Stimulated activated CD8-positive, alpha-beta memory T cell treated with anti-CD3 and anti-CD28 coated beads, Interleukin-7, amount 100 ng/mL, for 48 hours (primary cell): ENCODE measurements at places on chromosomes 7 and 10.
A peak's percentile ranks its signal among the peaks of the same experiment; 100 is the strongest.

GRCh38 chr10:15719899-15720634, at the start of gene ITGA8:
ITGA8 (minus strand) TSS chr10:15719922; CDS start chr10:15719771, 151 bp downstream.
- no peak for DNase-seq

DNA sequence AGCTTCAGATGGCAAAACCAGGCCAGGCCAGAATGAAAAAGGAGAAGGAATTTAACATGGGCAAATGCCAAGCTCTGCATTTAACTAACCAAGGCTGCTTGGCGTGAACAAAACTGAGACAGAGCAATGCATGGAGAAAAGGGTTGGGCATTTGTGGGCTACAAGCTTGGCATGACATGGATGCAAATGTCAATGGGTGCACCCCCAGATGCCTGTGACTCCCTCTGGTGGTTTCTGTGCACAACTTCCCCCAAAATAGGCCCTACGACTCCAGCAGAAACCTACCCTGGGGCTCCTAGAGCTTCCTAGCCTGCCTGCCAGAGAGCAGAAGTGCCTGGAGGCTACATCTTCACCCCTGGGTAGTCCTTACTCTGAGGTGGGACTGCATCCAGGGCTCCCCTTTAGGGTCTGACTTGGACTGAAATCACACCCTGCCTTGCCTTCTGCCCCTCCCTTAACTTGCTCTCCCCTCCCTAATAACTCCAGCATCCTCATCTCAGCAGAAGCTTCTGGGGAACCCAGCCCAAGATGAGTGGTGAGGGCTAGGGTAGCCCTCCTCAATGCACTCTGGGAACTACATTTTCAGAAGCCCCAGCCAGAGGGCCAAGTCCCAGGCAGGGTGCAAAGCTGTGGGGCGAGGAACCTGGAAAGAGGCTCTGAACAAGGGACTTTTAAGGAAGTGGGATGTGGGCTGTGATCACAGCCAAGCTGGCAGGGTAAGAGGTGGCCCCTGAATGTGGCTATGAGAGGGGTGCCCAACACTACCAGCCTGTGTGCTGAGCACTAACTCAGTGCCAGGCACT, 11.3 kb downstream of the GPRIN2 start:
- no peak for DNase-seq

DNA sequence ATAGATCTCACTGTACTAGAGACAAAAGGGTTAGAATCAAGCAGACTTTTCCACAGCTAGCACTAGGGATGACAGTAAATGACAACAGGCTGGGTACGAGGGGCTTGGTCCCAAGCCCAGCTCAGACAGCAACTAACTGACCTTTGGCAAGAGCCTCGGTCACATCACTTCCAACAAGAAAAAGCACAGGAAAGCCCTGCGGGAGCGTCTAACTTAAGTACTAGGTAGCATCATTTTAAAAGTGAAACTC, 22.8 kb downstream of the CALML3 start:
- DNase-seq: no peak

DNA sequence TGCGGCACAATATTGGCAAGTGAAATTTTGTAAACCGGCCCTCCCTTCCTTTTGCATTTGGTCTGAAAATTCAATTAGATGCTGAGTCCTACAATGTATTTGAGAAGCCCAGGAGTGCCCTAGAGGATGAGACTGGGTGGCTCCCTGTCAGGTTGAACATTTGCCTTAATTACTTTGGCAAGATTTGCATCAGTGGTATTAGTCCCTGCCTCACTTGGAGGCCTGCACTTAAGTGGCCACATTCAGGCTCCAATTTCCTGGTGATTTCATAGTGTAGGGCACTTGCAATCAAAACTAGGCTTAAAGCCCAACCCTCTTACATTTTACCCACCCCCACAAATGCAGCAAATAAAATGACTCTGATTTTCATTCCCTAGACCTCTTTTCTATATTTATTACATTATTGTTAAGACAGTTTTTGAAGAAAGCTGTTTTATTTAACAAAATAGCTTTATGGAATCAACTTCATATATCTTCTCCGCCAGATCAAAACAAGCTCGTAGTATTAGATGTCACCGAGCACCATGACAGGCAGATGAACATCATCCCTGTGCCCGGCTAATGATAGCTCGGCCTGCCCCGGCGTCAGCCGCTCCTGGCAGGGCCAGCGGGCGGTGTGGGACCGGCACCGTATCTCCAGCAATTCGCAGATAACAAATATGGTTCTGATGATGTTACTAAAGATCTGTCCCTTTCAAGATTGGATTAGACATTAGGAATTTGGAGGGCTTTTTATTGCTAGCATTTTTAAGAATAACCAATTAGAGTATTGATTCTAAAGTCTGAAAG, 73.6 kb downstream of the EGFR start:
- DNase-seq: no peak

- no peak for DNase-seq
Measured at GRCh38 chr7:35717013-35717412, 22.1 kb upstream of the HERPUD2 start.

GRCh38 chr10:31687663-31688482, 240.8 kb downstream of the ARHGAP12 start:
- no peak for DNase-seq

DNA sequence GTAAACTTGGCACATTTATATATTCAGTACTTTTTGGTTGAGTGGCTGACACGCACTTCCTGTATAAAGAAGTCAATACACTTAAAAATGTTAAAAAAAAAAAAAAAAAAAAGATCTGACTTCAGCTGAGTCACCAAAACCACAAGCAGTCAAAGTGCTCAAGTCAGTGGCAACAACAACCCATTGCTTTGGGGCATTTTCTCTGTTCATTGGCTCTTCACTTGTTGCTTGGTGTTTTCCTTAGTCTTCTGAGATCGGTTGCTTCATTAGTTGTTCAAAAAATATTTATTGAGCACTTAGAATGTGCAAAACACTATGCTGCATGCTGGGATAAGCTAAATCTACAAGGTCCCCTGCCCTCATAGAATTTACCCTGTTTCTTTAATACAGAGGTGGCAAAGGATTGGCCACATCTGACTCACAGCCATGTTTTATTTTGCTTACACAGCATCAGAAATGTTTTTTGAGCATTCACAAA, 63.7 kb downstream of the ZNRF2 start:
- DNase-seq: peak; percentile 24

- peak; percentile 88 for DNase-seq
Measured at GRCh38 chr10:72297281-72297804, 23.6 kb downstream of the DDIT4 start.

DNA sequence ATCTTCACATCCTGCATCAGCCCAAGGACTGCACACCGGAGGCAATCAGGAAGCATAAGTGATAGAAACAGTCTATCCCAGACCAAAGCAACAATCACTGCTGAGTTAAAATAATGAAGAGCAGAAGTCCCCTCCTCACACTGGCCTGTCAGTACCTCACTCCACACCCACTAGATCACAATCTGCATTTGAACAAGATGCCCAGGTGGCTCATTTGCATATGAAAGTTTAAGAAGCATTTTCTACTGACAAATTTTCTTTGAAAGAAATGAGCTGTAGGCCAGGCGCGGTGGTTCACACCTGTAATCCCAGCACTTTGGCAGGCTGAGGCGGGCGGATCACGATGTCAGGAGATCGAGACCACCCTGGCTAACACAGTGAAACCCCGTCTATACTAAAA, 77.4 kb downstream of the CUL2 start:
- DNase-seq: no peak

DNA sequence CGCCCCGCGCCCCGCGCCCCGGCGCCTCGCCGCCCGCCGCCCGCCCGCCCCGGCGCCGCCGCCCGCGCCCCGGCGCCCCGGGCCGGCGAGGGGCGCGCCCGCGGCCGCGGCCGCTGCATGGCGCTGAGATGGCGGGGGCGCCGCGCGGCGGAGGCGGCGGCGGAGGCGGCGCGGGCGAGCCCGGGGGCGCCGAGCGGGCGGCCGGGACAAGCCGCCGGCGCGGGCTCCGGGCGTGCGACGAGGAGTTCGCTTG, 174 bp downstream of the ADCY1 start:
- DNase-seq: no peak

DNA sequence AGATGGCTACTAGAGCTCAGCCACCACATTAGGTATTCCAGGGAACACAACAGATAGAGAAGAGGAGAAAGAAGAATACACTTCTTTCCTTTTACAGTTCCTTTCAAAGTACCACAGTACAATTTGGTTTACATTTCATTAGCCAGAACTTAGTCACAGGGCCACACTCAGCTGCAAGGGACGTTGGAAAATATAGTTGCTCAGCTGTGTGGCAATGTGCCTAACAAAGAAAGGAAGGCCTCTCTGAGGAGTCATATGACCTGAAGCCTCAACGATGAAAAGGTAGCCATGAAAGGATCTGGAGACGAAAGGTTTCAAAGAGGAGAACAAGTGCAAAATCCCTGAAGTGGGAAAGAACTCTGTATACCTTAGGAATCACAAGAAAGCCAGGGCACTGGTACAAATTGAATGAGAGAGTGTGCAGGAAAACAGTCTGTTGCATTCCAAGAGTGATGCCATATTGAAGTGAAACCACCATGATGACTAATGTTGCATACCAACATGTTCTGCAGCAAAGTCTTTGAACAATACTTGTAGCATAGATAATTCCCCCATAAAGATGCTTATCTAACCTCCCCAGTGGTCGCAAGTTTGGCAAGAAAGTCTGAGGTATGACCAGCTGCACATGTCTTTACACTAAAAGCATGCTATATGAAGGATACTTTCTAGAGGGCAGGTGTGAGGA, 278.9 kb downstream of the HPSE2 start:
- DNase-seq: no peak

DNA sequence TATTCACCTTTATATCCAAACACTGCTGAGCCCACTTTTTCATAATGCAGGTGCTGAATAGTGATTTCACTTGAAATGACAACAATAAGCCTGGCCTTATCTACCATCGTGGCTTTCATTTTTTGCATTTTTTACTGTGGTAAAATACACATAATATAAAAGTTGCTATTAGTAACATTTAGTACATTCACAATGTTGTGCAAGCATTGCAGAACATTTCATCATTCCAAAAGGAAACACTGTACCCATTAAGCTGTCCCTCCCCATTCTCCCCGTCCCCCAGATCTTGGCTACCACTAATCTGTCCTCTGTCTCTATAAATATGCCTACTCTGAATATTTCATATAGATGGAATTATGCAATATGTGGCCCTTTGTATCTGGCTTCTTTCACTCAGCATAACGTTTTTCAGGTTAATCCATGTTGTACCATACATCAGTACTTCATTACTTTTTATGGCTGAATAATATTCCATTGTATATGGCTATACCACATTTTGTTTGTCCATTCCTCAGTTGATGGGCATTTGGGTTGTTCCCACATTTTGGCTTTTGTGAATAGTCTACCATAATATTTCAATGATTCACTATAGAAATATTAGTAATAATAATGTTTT, 68.5 kb upstream of the ARID5B start:
- DNase-seq: no peak

DNA sequence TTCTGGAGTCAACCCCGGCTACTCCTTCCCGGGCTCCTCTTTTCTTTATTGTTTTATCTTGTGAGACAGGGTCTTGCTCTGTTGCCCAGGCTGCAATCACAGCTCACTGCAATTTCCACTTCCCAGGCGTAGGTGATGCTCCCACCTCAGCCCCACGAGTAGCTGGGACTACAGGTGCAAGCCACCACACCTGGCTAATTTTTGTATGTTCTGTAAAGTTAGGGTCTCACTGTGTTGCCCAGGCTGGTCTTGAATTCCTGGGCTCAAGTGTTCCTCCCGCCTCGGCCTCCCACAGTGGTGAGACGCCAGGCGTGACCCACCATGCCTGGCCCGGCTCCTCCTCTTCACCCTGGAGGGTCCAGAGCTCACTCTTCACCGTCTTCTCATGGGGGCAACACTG, 15.3 kb upstream of the PDGFA start:
- DNase-seq: no peak

- DNase-seq: no peak
Measured at GRCh38 chr10:11110539-11110938, 92.9 kb downstream of the CELF2 start.

DNA sequence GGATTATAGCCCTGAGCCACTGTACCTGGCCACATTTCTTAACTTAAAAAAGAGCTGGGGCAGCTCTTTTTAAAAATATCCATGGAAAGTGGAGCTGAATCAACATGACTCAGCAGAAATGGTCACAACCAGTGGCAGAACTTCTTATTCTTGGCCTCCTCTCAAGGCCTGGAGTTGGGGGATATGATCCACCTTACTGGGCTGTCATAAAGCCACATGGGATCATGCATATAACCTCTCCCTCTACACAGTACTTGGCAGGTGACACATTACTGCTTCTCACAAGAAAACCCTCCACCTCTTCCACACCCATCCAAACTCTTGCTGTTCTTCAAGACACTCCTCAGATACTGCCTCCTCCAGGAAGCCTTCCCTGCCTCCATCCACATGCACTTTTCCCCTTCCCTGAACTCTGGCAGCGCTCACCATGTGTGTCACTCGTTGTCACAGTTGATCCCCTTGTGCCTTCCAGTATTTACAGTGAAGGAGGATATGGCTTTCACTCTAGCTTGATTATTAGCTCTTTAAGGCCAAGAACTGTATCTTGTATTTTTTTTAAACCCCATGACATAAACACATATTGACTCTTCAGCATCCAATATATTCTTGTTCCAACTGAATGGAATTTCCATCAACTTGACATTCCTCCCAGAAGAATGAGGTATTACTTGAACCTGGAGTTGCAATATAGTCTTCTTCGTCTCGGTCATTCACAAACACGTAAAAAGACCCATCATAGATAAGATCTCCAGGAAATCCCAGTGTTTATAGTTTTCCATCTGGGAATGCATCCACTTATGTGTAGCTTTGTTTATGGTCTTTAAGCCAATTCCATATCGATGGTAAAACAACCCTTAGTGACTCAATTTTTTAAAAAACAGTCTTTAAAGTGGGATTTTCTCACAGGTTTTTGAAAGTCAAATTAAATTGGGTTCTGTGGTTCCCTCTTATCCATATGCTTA, 85.5 kb downstream of the TBXAS1 start:
- no peak for DNase-seq

DNA sequence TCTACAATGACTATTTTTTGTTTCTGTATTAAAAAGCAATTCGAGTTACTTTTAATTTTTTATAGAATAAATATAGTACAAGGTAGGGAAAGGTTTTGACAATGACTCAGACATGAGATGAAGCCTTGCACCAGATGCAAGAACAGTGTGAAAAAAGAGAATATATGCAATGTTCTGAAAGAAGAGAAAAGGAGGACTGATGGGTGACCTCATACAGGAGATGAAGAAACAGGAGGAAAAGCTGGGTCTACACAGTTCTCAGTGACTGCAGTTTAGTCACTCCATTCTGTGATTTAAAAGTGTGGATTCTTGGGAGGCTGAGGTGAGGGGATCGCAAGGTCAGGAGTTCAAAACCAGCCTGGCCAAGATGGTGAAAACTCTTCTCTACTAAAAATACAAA, 38.3 kb upstream of the YAE1 start:
- DNase-seq: no peak

- no peak for DNase-seq
Measured at GRCh38 chr7:96869538-96869937, 135.8 kb upstream of the DLX6 start.

- DNase-seq: no peak
Measured at GRCh38 chr7:128014811-128015210, 16.4 kb downstream of the LRRC4 start.
